ENCODE measurements at places on chromosomes 7 and 10. TPM values are rescaled to one million over a fixed set of nuclear protein-coding genes. Genes with fewer than 3 reads are reported as not detected.

- no peaks in the 10 kb centered on the region for H3K27me3 ChIP-seq
These were observed 60.5 kb downstream of the SEMA3C start for GRCh38 chr7:80858141-80858903.

GIMAP1 gene
- total RNA-seq: not detected

DNA sequence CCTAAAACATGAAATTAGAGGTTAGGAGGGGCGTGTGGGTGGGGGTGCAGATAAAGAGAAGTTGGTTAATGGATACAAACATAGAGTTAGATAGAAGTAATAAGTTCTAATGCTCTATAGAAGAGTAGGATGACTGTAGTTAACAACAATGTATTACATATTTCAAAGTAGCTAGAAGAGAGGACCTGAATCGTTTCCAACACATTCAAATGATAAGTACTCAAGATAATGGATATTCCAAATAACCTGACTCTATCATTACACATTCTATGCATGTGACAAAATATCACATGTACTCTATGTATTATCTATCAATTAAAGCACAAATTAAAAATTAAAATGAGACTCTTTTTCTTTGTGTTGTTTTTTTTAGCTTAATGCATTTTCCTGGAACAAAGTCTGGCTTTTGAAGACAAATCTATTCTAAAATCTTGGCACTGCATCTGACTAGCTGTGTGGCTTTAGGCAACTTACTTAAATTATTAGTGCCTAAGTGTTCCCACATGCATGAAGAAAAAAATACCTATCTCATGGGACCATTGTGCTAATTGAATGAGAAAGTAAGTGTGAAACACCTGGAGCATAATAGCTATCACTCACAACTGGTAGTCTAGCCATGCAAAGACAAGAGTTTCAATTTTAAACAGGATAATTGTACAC, 75.7 kb downstream of the SEMA3C start:
- H3K36me3 ChIP-seq: peaks cover 31% of the 10 kb centered on the region
- H3K27me3 ChIP-seq: no peaks in the 10 kb centered on the region
- no peak overlapping the region for H3K4me3 ChIP-seq
- peaks cover 64% of the 10 kb centered on the region for H3K4me1 ChIP-seq

ZNF853 gene
- total RNA-seq: not detected

DNA sequence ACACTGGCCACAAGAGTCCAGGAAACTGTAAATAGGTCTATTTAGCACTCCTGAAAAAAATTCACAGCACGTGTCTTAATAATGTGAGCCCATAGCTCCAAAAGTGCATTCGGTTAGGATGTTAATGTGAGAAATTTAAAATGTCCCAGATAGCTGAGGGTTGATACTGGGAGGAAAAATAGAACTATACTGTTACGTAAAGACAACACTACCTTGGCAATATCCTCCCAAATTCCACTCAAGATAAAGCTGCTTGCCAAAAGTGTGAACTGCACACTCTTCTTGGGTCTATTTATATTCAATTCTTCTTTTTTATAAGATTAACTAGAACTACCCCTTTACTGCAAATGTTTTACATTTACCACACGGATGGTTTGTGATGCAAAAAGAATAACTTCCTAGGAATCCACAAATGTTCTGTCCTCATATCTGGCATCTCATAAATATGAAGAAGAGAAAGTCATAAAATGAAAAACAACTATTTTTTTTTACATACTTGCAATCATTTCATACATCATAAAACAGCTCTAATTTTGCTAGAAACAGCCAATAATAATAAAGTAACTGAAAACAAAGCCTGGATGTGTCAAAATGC, 10.4 kb downstream of the RAB11FIP2 start:
- H3K36me3 ChIP-seq: peaks cover 10% of the 10 kb centered on the region
- peaks cover 35% of the 10 kb centered on the region for H3K4me1 ChIP-seq
- no peak overlapping the region for H3K27ac ChIP-seq
- no peaks in the 10 kb centered on the region for H3K27me3 ChIP-seq
- H3K4me3 ChIP-seq: no peak overlapping the region

LRWD1 gene
- total RNA-seq: 28.2 TPM

GRCh38 chr7:140322759-140323158, 75.6 kb downstream of the SLC37A3 start:
- H3K36me3 ChIP-seq: no peaks in the 10 kb centered on the region
- no peak overlapping the region for H3K4me3 ChIP-seq
- H3K27me3 ChIP-seq: no peaks in the 10 kb centered on the region
- no peak overlapping the region for H3K27ac ChIP-seq
